Kidney capillary endothelial cell (primary cell): ENCODE measurements at places on chromosomes 4 and X.

GRCh38 chrX:14508025-14508690 lies 21.2 kb upstream of the GLRA2 start:
- DNase-seq = no peak

DNA sequence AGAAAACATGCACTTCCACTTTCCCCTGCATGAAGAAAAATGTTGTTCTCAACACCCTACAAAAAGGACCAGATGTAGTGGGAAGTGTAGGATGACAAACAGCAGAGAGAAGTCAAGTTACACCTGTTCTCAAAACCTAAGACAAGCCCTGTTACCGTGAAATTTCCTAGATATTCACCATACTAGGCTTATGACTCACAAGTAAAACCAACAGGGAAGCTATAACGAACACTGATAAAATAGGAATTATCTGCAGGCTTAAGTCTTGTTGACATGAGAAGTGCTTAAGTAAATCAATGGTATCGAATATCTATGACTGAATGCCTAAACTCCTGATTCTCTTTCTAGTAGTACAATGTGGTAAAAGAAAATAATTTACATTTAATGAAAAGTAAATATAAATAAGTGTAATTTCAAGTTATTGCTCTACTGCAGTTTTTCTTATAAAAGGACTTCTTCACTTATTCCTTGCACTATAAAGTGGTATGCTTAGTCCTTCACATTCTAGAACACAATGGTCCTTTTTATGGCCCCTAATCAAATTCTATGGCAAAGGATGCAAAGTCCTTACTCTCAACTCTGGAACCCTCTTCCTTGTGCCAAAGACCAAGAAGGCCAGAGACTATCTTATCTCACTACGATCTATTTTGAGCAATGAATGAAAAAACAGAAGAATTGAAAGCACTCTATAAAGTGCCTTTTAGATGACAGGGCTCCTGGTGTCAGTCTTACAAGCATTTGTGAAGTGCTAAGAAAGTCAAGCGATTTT lies 19.6 kb downstream of the AP1S2 start:
- DNase-seq = no peak

GRCh38 chr4:41142376-41143310 lies 71.7 kb downstream of the APBB2 start:
- no peak for DNase-seq

GRCh38 chr4:118774989-118775388 lies 60.9 kb downstream of the SEC24D start:
- DNase-seq = no peak

GRCh38 chr4:15771216-15772058 lies 6.7 kb upstream of the CD38 start:
- DNase-seq = no peak

- DNase-seq = no peak
Measured at GRCh38 chrX:150316564-150316963, 46.6 kb upstream of the MAMLD1 start.

DNA sequence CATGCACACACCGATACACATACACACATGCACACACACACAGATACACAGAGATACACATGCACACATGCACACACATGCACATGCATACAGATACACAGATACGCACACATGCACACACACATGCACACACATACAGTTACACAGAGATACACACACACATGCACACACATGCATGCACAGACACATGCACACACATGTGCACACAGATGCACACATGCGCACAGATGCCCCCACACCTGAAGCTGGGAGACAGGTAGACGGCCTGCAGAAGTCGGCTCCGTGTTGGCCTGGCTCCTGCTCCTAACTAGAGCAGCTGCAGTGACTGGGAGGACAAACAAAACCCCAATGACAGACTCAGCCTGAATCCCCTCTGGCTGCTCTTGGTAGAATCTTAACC lies 46.8 kb downstream of the PSAPL1 start:
- no peak for DNase-seq

- DNase-seq = no peak
Measured at GRCh38 chr4:75685546-75686189, 12.5 kb upstream of the G3BP2 start.

DNA sequence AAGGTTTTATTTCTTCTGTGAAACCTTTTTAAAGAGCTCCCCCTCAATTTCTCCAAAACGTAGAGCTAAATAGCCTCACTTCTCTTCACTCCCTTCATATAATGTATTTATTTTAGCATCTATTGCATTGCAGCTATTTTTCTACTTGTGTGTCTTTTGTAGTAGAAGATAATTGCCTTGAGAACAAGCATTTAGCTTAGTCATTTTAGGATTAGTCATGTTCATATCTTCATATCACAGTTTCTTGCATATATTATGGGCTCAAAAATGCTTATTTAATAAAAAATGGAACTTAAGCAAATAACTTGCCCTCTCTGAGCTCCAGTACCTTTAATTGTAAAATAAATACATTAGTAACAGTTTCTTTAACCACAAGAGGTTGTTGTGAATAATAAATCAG lies 72.1 kb upstream of the SPANXC start:
- no peak for DNase-seq

DNA sequence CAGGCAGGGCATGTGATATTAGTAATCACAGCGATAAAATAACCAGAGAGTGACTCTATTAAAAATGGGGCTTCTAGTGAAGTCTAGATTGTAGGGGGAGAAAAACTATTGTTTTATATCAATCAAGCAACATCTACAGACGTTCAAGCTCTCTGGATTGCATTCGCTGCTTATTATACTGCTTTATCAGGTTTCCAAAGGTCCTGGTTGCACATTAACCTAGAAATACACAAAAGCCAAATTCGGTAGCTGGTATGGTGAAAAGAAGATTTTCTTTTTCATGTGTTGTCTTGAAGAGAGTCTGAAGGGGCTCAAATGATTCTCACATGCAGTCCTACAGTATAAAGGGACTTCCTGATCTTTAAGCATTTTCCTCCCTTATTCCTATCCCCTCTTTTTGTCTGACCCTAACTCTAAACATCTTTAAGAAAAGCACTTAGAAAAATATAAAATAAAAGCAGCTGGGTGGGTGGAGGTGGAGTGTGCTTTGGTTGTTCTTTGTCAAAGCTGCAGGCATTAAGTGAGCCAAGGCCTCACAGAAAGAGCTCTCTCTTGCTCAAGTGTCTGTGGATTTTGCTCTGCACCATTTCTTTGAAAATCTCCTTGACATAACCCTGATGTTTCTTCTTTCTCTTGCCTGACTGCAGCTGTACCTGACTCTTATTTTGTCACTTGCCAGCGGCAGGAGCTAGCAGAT lies 46.1 kb downstream of the MID1IP1 start:
- DNase-seq = no peak

- DNase-seq = no peak
Measured at GRCh38 chr4:30413915-30414314, 306.3 kb upstream of the PCDH7 start.

DNA sequence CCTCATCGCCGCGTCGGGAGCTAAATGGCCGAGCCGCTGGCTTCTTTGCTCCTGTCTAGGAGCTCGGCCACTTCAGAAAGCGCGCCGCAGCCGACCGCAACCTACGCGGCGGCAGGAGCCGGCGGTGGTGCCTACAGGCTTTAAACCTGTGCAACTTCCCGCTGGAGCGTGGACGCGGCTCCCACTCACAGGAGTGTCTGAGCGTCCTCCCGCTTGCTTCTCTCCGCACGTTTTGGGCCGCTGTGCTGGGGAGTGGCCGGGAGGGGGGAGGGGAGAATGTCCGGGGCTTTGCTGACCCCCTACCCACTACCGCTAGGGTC lies 1.0 kb downstream of the NHSL2 start:
- DNase-seq = no peak

DNA sequence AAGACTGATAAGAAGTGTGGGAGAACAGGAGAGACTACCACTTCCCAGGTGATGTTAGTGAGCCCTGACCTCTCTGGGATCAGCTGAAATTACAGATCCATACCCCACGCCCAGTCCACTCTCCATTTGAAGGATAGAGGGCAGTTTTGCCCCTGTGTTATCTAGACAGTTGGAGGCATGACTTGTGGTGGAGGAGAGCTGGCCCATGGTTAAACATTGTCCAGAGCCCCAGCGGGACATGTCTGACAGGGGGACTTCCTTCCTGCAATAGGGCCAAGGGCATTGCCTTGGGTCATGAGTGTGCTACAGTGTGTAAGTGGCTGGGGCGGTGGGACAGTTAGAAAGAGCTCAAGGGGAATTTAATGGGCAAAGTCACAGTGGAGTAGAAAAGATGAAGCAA lies 181.1 kb downstream of the MID1IP1 start:
- no peak for DNase-seq

GRCh38 chrX:115068896-115069295 lies 51.5 kb upstream of the IL13RA2 start:
- no peak for DNase-seq

GRCh38 chrX:40931921-40932320 lies 153.3 kb upstream of the USP9X start:
- DNase-seq = no peak

DNA sequence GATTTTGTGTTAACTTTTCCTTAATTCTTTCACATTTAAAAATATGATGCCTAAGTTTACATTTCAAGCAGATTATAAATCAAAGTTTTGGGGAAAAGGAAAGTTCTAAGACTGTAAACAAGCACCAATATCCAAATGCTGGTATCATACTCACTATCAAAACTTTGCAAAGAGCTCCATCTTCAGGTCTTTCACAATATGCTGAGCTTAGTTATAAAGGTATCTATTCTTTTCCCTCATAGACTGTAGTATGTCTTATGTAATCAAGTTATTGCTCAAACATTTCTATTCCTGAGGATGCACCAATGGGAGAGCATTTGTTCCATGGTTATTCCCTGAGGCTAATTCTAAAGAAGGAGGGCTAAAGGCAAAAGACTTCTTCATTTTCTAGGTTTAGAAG lies 207.9 kb upstream of the FAM241A start:
- peak; percentile 16 for DNase-seq

- DNase-seq = peak; percentile 36
Measured at GRCh38 chrX:12949205-12949926, 25.5 kb upstream of the TMSB4X start.

DNA sequence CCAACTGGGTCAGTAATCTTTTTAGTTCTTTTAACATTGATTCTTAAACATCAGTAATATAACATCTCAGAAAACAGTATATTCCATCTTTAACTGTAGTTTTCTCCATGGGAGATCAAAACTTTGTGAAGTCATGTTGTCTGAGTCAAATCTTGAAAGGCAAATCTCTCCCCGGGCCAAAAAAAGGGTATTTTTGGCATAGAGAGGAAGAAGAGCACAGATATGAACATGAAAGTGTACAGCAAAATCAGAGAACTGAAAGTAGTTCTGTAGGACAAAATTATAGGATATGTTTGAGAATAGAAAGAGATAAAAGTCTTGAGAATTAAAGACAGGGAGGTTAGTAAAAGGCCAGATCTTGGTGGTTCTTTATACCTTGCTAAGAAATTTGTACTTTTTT lies 176.4 kb upstream of the GYPA start:
- DNase-seq = no peak

DNA sequence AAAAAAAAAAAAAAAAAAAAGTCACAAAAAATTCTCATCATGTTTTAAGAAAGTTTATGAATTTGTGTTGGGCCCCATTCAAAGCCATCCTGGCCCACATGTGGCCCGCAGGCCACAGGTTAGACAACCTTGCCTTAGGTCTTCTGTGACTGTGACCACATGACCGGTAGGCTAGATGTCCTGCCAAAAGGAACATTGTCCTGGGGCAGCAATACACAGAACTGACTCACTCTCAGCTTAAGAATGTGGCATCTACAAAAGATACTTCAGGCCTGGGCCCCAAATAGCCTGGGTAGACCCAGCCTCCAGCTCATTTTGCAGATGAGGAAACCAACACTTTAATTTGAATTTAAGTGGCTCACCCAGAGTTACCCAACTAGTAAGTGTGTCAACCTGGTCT lies 10.0 kb downstream of the AWAT2 start:
- no peak for DNase-seq

DNA sequence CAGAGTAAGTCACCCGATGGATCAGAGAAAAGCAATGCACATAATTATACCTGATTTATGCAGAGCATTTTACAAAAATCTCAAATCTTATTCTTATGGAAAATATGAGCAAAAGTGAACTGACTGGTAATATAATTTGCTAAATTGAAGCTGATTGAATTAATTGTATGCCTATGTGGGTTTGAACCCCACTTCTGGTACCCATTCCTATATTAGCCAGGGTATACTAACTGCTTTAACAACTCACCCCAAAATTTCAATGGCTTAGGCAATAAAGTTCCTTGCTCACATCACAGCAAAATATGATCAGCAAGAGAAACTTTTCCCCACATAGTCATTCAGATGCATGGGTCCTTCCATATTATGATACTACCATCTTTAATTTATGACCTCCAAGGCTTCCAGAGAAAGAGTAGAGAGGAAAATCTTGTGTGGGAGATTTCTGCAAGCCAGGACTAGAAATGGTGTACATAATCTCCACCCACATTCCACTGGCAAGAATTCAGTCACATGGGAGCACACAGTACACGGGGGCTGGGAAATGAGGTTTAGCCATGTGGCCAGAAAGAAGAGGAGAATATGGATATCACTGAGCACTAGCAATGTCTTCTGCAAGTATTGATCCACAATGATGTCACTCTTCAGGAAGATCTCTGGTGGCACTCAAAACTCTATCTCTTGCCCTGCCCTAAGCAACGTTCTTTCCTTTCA lies 640.7 kb downstream of the BCOR start:
- no peak for DNase-seq

GRCh38 chr4:185682236-185682635 lies 129.8 kb downstream of the SORBS2 start:
- DNase-seq = peak; percentile 83

- no peak for DNase-seq
Measured at GRCh38 chrX:24207826-24208225, 58.3 kb downstream of the ZFX start.

GRCh38 chr4:137934911-137935310 lies 307.2 kb downstream of the SLC7A11 start:
- DNase-seq = no peak

- DNase-seq = no peak
Measured at GRCh38 chr4:3781193-3781886, 15.2 kb downstream of the ADRA2C start.

DNA sequence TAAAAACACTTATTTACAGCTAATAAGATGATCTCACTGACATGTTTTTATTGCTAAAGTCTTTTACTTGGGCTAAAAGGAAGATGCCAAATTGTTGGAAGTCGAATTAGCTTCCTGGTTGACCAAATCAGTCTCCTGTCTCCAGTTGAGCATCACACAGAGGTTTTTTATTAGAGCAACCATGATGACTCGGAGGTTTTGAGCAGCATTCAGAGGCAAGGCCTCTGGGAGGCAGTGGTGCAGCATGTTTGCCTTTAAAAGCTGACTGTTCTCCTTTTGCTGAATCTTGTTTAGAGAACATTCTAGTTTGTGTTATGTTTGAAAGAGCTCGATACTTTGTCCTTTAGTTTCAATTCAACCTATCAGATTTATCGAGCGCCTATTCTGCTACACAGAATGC lies 2.1 kb downstream of the UCHL1 start:
- DNase-seq = peak; percentile 68

GRCh38 chr4:90130076-90130475 lies 2.9 kb downstream of the CCSER1 start:
- DNase-seq = no peak

- DNase-seq = no peak
Measured at GRCh38 chr4:64503416-64503815, 94.2 kb upstream of the TECRL start.
